ENCODE measurements at places on chromosomes 7 and 10. TPM values are rescaled to one million over a fixed set of nuclear protein-coding genes. Genes with fewer than 3 reads are reported as not detected.

UNCX gene
- total RNA-seq, result not detected

CLCN1 gene
- total RNA-seq, result not detected

MET gene
- 77.7 TPM for total RNA-seq

AFAP1L2 gene
- 8.4 TPM for total RNA-seq

NDUFB8 gene
- total RNA-seq, result 171 TPM

GDF10 gene
- under 0.01 TPM for total RNA-seq

SFRP4 gene
- total RNA-seq, result not detected

IQUB gene
- total RNA-seq, result 0.32 TPM

MMP21 gene
- total RNA-seq, result not detected

ATOH7 gene
- total RNA-seq, result not detected

All from epithelial cell of umbilical artery (primary cell).